ENCODE measurements at places on chromosomes 11 and 22. TPM values are rescaled to one million over a fixed set of nuclear protein-coding genes. Genes with fewer than 3 reads are reported as not detected.

DNA sequence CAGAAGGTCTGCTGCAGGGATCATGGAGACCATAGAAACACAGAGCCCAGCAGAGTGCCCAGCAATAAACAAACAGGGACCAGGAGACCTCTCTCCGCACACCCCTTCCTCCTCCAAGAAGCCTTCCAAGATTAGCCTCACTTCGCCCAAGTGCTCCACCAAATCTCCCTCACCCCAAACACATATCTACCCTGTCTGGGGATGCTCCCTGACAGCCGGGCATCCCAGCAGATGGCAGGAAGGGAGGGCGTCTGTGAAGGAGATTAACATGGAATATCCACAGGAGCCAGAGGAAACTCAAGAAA lies 26.5 kb downstream of the ARAP1 start:
- DNase-seq: no peak
- no peaks in the 10 kb centered on the region for H3K27me3 ChIP-seq
- H3K4me3 ChIP-seq: no peak overlapping the region
- H3K36me3 ChIP-seq: no peaks in the 10 kb centered on the region
- no peak overlapping the region for H3K27ac ChIP-seq
- peaks cover 32% of the 10 kb centered on the region for H3K4me1 ChIP-seq

BCO2 gene
- total RNA-seq: 137 TPM

GRCh38 chr22:40499209-40499623 lies 128.8 kb downstream of the SGSM3 start:
- no peak for DNase-seq
- no peak overlapping the region for H3K4me3 ChIP-seq

BDNF gene
- 19.1 TPM for total RNA-seq

KRTAP5-2 gene
- total RNA-seq: not detected

- H3K36me3 ChIP-seq: no peaks in the 10 kb centered on the region
- H3K4me1 ChIP-seq: peaks cover 60% of the 10 kb centered on the region
- H3K4me3 ChIP-seq: no peak overlapping the region
Observed at GRCh38 chr11:8757047-8757446, 74.5 kb downstream of the RPL27A start.

DNA sequence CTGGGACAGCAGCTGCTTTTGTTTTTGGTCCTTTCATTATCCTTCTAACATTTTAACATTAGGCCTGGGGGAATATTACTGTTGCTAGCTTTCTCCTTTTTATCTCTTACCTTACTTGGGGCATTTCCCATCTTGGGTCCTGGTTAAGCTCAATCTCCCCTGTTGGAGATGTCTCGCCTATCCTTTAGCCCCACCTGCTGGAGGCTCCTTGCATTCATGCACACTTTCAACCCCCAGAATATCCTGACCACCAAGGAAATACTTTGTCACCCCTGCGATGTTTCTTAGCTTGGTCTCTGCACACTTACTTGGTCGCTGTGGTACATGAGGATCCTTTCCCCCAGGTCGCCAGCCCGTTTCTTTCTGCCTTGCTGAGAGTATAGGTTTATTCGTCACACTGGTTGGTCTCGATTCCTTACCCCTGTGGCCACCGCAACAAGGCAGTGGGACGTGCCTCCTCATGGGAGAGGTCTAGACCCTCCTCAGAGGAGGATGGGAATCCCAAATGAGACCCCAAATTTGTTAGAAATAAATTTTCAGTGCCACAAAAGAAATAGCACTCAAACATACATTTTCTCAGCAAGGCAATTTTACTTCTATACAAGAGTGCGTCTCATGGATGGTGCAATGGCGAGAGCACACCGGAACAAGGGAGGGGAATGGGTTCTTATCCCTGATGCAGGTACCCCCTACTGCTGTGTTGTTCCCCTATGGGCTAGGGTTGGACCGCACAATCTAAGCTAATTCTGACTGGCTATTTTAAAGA lies 5.4 kb upstream of the TXN2 start:
- no peak overlapping the region for H3K4me3 ChIP-seq
- DNase-seq: no peak
- no peaks in the 10 kb centered on the region for H3K27me3 ChIP-seq
- H3K4me1 ChIP-seq: peaks cover 7% of the 10 kb centered on the region

DNA sequence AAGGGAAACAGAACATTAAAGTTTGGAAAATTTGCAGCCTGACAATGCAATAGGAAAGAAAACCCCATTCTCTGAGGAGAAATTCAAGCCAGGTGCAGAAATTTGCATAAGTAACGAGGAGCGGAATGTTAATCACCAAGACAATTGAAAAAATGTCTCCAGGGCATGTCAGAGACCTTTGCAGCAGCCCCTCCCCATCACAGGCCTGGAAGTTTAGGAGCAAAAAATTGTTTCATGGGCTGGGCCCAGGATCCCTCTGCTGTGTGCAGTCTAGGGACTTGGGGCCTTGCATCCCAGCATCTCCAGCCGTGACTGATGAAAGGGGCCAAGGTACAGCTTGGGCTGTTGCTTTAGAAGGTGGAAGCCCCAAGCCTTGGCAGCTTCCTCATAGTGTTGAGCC lies 780.2 kb downstream of the LRRC4C start:
- no peak overlapping the region for H3K27ac ChIP-seq
- no peak for DNase-seq
- H3K4me1 ChIP-seq: no peaks in the 10 kb centered on the region
- H3K4me3 ChIP-seq: no peak overlapping the region

RIC3 gene
- total RNA-seq: 11.4 TPM

ESAM gene
- 46.9 TPM for total RNA-seq

- no peaks in the 10 kb centered on the region for H3K27me3 ChIP-seq
- no peak overlapping the region for H3K27ac ChIP-seq
- no peaks in the 10 kb centered on the region for H3K4me1 ChIP-seq
Observed at GRCh38 chr11:47136921-47137320, 39.8 kb downstream of the ARFGAP2 start.

DNA sequence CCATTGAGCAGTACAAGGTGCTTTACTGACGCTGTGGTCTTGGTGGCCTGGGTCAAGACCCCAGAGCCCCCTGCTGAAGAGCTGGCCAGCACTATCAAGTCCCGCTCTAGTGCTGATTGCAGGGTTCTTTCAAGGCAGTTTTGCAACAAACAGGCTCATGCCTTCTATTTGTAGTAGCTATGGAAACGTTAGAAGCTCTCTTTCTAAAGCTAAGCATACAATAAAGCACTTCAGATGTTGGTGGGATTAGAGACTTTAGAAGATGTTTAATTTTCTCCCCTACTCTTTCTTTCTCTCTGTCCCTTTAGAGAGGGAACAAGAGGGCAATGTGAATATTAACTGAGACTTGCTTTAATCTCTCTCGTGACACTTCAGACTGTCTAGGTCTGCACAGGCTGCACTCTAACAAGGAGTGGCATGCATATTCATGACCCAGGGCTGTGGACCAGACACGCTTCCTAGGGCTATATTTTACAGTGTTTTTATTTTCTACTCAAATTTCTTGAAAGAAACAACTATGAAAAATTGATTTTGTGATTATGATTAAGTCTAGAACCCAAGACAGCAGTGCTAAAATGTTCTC lies 138.6 kb downstream of the WNT7B start:
- no peak for DNase-seq
- no peak overlapping the region for H3K4me3 ChIP-seq
- H3K4me1 ChIP-seq: no peaks in the 10 kb centered on the region
- peaks cover 64% of the 10 kb centered on the region for H3K36me3 ChIP-seq
- H3K27ac ChIP-seq: no peak overlapping the region

- H3K27me3 ChIP-seq: no peaks in the 10 kb centered on the region
- DNase-seq: no peak
- peaks cover 99% of the 10 kb centered on the region for H3K36me3 ChIP-seq
- H3K4me1 ChIP-seq: no peaks in the 10 kb centered on the region
- H3K4me3 ChIP-seq: no peak overlapping the region
Observed at GRCh38 chr22:31800065-31800464, 46.2 kb downstream of the DEPDC5 start.

DNA sequence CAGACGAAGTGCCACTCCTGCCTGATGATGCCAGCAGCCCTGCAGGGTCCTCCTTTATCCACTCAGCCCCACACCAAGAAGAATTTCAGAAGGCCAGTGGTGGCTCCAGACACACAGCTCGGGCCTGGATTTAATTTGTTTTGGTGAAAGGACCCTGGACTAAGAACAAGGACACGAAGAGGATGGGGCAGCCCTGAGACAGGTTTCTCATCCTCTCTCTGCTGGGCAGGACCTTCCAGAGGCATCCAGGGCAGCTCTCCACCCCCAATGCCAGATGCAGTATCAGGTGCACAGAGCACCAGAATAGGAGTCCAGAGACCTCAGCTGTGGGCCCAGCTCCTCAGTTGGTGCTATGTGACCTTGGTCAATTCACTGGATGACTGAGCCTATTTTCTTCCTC lies 72.0 kb downstream of the TRIM29 start:
- no peaks in the 10 kb centered on the region for H3K27me3 ChIP-seq
- H3K36me3 ChIP-seq: no peaks in the 10 kb centered on the region
- DNase-seq: no peak
- H3K27ac ChIP-seq: no peak overlapping the region
- no peaks in the 10 kb centered on the region for H3K4me1 ChIP-seq
- H3K4me3 ChIP-seq: no peak overlapping the region

DNA sequence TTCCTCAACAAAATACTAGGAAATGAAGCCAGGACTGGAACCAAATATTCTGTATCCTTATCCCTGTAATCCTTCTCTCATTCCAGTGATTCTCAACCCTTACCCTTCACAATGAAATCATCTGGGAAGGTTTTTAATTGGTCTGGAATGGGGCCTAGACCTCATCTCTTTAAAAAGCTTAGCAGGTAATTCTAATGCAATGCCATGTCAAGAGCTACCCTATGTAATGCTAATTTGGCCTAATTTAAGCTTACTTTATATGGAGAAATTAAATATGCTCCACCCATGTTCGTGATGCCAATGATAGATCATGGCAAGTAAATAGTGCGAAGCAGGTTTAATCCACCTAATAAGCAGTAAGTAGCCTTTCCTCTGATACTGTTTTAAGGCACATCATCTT lies 101.7 kb downstream of the SGSM3 start:
- no peak overlapping the region for H3K4me3 ChIP-seq
- H3K36me3 ChIP-seq: no peaks in the 10 kb centered on the region
- DNase-seq: no peak

SYT8 gene
- total RNA-seq: not detected

GRCh38 chr22:41146573-41146972 lies 54.2 kb downstream of the EP300 start:
- no peaks in the 10 kb centered on the region for H3K4me1 ChIP-seq
- H3K36me3 ChIP-seq: peaks cover 93% of the 10 kb centered on the region
- no peak overlapping the region for H3K4me3 ChIP-seq

GRCh38 chr11:6411594-6412031 lies 7.3 kb downstream of the APBB1 start:
- H3K27ac ChIP-seq: no peak overlapping the region
- H3K4me1 ChIP-seq: peaks cover 7% of the 10 kb centered on the region
- DNase-seq: no peak
- H3K36me3 ChIP-seq: peaks cover 37% of the 10 kb centered on the region
- no peak overlapping the region for H3K4me3 ChIP-seq

- no peaks in the 10 kb centered on the region for H3K36me3 ChIP-seq
- H3K27me3 ChIP-seq: peaks cover 73% of the 10 kb centered on the region
- peak within 1 kb of the TSS; percentile 65 for H3K4me3 ChIP-seq
- peak; percentile 57 for DNase-seq
Observed at GRCh38 chr11:107590460-107591377, at the start of gene ELMOD1. TSS of gene ELMOD1 (plus strand) at chr11:107591147. CDS start at chr11:107618190, 27,043 bp downstream.

DNA sequence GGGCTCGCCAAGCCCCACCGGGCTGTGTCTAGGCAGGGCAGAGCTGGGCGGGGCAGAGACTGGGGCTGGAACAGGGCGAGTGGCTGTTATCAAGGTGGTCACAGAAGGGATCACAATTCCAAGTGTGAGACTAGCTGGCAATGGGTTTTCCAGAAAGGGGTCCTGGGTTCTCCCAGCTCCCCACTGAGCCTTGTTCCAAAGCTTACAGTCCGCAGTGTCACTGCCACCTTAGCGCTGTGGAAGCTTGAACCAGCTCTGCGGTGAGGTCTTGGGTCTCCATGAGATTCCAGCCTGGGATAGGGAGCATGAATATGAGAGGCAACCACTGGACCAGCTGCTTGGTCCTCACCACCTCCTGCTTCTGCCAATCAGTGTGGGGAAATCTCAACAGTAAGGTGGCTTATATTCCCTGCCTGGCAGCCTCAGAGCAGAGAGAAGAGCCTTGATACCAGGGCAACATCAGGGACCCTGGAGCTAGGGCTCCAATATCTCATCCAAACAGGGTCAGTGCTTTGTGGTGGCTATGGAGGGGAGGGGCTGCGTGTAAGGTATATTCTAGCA lies 831 bp downstream of the CD44 start:
- peak overlapping the region; percentile 67 for H3K27ac ChIP-seq
- H3K27me3 ChIP-seq: no peaks in the 10 kb centered on the region
- H3K36me3 ChIP-seq: no peaks in the 10 kb centered on the region
